Cardiac septum (tissue), 1 donor: ENCODE measurements at places on chromosomes 3 and 15.

GRCh38 chr3:14077310-14077709 is 47.4 kb downstream of the CHCHD4 start:
- DNase-seq = no peak

DNA sequence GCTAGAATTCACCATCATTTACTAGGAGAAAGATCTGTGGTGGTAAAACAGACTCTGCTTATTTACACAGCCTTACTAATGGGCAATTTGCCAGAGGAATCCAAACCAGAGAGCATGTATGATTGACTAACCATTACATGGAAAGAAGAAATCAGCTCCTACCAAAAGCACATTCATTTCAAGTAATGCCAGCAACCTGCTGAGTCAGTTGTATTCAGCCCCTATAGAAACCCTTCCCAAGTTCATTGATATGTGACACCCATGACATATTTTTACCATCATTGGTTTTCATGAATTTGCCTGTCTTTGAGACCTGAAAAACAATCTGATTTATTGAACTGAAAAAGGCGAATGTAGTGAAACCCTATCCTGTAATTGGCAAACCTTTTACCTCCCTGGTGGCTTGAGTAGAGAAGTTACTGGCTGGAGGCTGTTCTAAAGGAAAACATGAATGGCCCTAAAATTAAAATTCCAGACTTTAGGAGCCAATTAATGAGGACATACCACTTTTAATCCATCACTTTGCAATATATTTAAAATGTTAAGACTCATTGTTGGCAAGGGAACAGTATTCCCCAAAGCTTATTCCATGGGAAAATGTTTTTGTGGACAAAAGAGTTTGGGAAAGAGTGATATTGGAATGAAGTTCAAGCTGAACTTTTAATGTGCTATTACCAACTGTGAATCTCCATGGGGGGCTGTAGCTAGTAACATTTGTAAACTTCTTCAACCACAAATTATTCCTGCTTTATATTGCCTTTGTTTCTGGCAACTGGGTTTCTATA is 542.9 kb downstream of the FHIT start:
- no peak for DNase-seq

GRCh38 chr15:41655716-41656115 is 4.5 kb upstream of the MGA start:
- no peak for DNase-seq

DNA sequence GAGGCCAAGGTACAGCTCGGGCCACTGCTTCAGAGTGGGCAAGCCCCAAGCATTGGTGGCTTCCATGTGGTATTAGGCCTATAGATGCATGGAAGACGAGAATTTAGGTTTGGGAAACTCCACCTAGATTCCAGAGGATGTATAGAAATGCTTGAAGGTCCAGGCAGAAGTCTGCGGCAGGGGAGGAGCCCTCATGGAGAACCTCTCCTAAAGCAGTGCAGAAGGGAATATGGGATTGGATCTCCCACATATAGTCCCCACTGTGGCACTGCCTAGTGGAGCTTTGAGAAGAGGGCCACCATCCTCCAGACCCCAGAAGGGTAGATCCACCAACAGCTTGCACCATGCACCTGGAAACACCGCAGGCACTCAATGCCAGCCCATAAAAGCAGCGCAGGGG is 48.1 kb upstream of the XXYLT1 start:
- no peak for DNase-seq

GRCh38 chr15:91114301-91114700 is 14.2 kb downstream of the SV2B start:
- DNase-seq = no peak

DNA sequence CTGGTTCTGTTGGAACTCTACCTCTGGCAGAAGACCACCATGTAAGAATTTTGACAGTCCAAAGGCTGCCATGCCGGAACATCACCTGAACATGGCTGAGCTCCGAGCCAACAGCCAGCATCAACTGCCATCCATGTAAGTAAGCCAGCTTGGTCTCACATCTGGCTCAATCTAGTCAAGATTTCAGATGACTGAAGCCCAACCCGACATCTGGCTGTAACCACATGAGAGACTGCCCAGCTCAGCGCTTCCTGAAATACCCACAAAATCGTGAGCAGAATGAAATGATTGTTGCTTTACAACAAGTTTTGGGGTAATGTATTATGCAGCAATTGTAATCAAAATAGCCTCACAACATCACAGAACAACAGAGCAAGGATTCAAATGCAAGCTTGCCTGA is 32.9 kb downstream of the GHSR start:
- no peak for DNase-seq

DNA sequence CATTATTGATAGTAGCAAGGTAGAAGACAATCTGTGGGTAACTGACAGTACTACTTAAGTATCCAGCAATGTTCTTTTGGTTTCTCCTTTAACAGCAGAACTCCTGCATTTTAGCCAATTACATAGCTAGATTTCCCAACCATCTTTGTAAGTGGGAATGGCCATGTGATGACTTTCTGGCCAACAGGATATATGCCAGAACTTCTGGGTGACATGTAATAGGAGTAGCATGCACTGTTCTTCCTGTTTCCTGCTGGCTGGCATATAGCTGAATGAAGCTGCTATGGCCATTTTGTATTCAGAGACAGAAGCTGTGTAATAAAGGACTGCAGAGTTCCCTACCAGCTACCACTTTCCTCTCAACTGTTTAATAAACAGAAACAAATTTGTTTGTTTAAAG is 18.0 kb downstream of the SPICE1 start:
- no peak for DNase-seq

DNA sequence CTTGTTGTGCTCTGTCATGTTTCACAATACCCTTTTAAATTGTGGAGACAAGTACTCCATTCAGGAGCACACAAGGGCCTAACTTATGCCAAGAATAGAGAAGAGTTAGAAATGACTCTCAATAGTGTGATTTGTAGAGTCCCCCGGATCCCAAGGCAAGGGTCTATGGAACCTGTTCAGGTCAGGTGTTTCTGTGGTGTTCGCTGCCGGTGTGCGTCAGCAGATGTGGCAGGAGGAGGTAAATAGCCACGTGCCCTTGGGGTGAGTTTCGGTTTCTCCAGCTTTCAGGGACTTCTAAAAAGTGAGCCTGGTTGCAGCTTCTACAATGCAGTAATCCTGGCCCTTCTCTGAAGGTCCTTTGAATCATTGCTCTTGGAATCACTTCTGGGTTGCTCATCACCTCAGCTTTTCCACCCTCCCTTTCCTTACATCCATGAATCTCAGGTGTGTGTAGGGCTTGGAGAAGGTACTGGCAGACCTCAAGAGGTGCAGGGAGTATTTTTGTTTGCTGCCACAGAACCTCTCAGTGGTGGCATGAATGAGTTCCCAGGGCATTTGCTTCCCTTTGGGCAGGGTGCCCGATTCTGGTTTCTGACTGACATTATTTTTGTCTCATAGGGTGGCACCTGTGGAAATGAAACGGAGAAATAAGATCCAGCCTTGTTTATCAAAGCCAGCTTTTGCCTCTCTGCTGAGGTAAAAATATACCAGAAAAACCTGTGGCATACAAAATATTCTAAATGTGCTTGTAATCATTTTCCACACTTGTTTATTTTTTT is 7.3 kb downstream of the ST3GAL6 start:
- peak; percentile 79 for DNase-seq
